HuH-7.5 (cell line): ENCODE measurements at places on chromosomes 7 and 10.

- no peak for DNase-seq
Measured at GRCh38 chr7:40866601-40867000, 731.8 kb downstream of the SUGCT start.

- DNase-seq: no peak
Measured at GRCh38 chr10:26950934-26951333, 90.2 kb upstream of the ABI1 start.

GRCh38 chr7:137306748-137307147, 36.8 kb downstream of the PTN start:
- DNase-seq: no peak

- peak; percentile 18 for DNase-seq
Measured at GRCh38 chr10:42952349-42952748, 124.5 kb upstream of the RET start.

GRCh38 chr10:16518822-16519221, 2.9 kb downstream of the C1QL3 start:
- DNase-seq: no peak

- no peak for DNase-seq
Measured at GRCh38 chr7:116577320-116577871, 52.6 kb downstream of the CAV1 start.

DNA sequence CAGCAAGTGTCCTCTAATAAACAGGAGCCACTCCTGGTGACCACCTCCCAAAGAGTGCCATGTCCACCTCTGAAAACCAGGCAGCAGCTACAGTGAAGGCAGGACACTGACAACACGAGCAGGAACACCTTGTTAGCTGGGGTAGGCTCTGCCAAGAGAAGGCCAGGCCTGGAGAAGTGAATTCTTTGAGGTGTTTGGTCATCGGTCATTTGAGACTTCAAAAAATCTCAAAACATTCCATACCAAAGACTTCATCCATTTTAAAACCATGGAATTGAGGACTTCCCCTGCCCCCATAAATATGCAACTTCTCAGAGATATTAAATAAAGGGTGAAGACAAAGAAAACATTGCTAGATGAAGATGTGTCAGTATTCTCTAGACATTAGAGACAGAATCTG, 28.4 kb upstream of the OPALIN start:
- no peak for DNase-seq

- no peak for DNase-seq
Measured at GRCh38 chr10:48464121-48464870, 140.6 kb downstream of the ARHGAP22 start.

GRCh38 chr7:36736090-36736898, 12.0 kb upstream of the AOAH start:
- no peak for DNase-seq

DNA sequence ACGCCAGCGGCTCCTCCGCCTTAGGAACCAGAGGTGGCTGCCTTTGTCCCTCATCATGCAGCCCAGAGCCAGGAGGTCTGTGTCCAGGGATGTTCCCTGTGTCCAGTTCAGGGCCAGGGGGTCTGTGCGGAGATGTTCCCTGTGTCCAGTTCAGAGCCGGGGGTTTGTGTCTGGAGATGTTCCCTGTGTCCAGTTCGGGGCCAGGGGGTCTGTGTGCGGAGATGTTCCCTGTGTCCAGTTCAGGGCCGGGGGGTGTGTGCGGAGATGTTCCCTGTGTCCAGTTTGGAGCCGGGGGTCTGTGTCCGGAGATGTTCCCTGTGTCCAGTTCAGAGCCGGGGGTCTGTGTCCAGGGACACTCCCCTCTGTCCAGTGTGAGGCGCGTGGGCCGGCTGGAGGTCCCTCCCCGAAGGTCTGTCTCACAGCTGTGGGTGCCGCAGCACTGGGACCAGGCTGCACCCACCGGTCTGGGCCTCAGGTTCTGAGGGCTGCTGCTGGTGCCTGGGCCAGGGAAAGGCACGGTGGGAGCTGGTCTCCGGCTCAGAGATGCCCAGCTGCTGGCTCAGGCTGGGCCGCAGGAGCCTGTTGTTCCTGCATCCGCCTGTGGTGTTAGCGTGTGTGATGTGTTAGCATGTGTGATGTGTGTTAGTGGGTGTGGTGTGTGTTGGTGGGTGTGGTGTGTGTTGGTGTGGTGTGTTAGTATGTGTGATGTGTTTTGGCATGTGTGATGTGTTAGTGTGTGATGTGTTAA, 67.9 kb upstream of the CFAP46 start:
- no peak for DNase-seq

GRCh38 chr10:12782537-12782936, 219.0 kb downstream of the CCDC3 start:
- peak; percentile 27 for DNase-seq

- peak; percentile 39 for DNase-seq
Measured at GRCh38 chr7:105268511-105269392, 120.0 kb downstream of the SRPK2 start.

GRCh38 chr7:28276298-28276697, 95.7 kb upstream of the JAZF1 start:
- no peak for DNase-seq

DNA sequence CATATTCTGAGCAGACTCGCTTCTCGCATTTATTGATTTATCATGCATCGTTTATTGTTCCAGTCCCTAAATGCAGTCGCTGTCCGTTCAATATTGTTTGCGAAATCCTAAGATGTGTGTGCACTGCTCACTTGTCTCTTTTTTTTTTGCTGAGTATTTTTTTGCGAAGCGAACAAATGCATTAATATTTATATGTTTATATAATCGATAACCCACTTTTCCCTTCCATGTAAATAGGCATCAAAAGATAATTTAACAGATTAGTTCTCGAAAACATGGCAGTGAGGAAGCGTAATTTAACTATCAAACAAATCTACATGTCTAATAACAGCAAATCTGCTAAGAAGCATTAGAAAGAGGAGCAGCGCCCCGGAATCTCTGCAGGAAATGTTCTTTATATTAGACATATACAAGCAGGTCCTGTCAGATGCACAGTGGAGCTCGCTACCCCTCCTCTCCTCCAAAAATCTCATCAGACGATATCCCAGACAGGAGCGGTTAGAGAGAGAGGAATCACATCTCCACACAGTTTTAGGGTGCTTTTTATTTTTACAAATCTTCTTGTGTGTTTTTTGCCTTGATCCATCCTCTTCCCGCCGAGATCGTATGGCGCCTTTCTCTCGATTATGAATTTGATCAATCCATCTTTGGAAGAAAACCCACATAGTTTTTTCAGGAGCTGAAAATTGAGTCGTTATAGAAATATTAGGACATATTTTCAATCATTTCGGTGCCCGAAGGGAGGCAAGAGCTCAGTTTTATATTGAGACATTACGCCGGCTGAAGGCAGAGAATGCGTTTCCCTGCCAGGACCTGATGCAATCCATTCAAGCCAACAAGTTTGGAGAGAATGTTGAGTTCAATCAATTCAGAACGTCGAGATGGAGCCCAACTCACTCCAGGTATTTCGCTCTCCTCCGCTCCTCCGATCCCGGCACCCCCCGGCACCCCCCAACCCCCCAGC, at the start of gene ARID5B:
ARID5B (plus strand) TSS at position 871 of the 964 bp plus-strand sequence; CDS start at position 882, 11 bp downstream.
- DNase-seq: peak; percentile 47

DNA sequence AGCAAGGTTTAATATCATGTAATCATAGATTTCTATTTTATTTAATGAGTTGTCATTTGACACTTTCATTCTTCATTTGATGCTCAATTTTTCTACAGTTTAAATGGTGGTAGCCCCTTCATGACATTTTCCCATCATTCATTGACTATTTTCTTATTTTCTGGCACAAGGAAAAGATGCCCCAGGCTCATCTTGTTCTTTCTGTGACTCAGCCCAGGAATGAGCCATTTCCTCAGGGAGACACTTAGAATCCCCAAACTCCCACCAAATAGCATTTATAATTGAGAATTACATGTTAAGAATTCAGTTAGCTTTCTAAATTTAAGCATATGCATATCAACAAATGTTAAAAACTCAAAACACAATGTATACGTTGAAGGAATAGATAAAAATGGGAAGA, 222.3 kb downstream of the KIF20B start:
- no peak for DNase-seq

DNA sequence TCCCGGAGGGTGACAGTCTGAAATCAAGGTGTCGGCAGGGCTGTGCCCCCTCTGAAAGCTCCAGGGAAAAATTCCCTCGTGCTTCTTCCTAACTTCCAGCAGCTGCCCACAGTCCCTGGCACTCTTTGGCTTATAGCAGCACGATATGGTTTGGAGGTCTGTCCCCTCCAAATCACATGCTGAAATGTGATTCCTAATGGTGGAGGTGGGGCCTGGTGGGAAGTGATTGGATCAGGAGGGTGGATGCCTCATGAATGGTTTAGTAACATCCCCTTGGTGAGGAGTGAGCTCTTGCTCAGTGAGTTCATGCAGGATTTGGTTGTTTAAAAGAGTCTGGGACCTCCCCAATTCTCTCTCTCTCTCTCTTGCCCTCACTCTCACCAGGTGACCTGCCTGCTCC, 51.1 kb downstream of the GPAM start:
- no peak for DNase-seq
